ENCODE measurements at places on chromosomes 2 and 18.

DNA sequence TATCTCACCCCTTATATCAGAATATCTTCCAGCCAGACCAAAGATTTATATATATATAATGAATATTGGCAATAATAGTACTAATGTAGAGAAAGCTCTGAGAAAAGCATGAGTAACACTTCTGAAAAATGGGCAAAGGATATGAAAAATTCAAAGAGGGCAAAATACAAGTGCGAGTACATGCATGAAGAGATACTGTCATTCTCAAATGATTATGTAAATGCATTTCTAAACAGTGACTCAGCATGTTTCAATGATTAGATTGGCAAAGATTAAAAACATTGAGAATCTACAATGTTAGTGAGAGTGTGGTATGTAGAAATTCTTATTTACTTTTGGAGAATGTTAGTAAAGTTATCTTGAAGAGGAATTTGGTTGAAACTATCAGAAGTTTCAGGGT, 118.3 kb upstream of the NEDD4L start:
- DNase-seq: peak; percentile 66

GRCh38 chr2:56376699-56377665, 193.2 kb downstream of the CCDC85A start:
- peak; percentile 55 for DNase-seq

DNA sequence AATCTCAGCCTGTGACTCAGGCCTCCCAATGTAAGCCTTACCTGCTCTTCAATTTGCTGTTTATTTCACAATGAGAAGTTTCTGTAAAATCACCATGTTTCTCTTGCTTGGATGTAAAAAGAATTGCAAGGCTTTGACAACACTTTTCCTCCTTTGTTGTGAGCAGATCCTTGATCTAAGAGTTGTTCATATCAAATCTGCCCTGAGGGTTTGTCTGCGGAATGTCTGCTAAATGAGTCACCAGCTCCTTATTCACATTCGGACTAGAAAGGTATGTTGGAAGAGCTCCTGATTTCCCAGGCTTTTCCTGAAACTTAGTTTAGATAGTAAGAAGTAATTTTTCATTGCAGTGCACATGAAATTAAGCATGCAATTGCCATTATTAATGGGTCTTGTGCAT, 268.2 kb upstream of the TCF4 start:
- DNase-seq: peak; percentile 91

DNA sequence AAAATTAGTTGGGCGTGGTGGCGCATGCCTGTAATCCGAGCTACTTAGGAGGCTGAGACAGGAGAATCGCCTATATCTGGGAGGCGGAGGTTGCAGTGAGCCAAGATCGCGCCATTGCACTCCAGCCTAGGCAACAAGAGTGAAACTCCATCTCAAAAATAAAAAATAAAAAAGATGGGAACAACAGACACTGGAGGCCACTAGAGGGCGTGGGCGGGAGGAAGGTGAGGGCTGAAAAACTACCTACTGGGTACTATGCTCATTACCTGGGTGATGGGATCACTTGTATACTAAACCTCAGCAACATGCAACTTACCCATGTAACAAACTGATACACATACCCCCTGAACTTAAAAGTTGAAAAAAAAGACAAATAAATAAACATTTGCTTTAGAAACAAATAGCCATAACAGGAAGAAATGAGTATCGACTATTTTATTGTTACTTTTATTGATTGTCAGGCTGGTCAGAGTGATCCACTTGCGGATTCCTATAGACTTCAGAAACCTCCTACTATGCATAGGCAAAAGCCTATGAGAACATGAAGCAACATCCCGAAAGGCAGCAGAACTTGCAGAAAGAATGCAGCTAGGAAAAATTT, 61.0 kb downstream of the TMEM163 start:
- no peak for DNase-seq

Measured in fibroblast of skin of right quadriceps (primary cell).